Caco-2 (cell line): ENCODE measurements at places on chromosomes 13 and 19.

DNA sequence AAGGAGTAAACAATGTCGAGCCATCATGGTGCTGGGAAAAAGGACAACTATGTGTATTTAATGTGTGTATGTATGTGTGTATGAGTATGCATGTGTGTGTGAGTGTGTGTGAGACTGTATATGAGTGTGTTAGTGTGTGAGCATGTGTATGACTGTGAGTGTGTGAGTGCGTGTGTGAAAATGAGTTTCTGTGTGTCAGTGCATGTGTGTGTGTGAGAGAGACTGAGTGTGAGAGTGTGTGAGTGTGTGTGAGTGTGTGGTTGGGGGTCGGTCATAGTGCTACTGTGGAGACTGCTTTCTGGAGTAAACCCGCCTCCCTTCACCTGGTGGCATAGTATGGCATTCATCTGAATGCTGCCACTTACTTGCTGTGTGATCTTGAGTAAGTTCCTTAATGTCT, 567.4 kb downstream of the FGF9 start:
- no peak for DNase-seq

DNA sequence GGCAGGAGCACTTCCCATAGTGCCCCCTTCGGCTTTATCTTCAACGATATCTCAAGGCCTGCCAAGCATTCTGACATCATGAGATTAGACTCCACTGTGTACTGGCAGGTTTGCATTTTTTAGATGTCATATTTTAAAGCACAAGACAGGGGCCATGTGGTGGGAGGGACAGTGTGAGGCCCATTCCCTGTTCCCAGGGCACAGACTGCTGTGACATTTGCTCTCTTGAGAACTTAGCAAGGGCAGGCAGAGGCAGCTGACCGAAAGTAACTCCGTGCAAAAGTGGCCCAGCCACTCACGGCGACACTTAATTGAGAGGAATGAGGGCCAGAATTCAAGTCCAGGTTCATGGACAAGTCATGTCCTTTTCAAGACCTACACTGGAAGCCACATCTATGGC, 201.8 kb downstream of the COL4A1 start:
- DNase-seq, result no peak

DNA sequence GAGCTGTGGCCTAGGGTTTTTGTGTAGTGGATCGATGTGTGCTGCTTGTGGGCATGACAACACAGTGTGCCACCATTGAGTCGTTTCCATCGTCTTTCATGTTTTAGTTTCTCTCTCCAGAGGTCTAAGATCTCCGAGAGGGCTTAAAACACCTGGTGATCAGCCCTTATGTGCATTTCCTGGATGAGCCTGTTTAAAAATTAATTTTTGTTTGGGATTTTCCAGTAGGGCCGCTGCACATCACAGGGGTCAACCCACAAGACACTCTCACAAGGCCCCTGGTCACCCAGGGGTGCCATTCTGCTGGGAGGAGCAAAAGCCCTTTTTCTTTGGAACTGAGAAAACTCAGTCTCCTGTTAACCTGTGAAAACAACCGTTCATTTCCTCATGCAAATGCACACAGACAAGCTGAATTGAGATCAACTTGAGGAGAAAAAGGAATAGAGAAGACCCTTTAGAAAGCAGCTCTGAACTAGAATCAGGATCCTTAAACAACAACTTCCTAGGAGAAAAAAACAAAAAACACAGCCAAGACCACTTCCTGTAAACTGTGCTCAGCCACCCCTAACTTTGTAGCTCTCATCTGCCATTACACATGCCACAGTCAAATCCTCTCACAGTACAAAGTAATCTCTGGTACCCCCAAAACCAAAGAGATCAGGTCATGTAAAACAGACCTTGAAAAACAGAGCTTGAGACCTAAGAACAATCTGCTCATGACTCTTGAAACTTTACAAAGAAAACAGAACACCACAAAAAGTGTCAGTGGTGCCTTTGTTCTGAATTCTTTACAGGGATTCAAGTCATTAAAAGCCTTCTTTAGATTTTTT, 8.3 kb upstream of the MTRF1 start:
- DNase-seq, result no peak

DNA sequence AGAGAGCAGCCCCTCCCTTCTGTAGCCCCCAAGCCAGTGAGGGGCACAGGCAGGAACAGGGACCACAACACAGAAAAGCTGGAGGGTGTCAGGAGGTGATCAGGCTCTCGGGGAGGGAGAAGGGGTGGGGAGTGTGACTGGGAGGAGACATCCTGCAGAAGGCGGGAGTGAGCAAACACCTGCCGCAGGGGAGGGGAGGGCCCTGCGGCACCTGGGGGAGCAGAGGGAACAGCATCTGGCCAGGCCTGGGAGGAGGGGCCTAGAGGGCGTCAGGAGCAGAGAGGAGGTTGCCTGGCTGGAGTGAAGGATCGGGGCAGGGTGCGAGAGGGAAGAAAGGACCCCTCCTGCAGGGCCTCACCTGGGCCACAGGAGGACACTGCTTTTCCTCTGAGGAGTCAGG, 4.2 kb downstream of the KLK3 start:
- DNase-seq, result peak; percentile 22

- no peak for DNase-seq
Observed at GRCh38 chr13:107585469-107586180, 629.7 kb downstream of the LIG4 start.

DNA sequence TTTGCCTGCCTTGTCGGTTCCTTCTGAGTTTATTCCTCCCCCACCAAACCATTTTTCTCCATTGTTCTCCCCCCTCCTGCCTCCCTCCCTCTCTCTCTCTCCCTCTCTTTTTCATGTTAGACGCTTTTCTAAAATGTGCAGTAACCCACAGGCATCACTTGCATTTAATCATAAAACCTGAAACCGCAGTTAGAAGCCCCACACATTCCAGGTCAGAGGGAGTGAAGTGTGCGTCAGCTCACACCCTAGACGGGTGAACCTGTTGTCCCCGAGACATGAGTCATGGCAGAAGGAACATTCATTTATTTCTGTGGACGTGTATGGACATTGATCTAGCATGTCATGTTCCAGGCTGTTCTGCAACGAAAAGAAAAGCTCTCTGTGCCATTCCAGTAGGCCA, 19.9 kb downstream of the ONECUT3 start:
- no peak for DNase-seq

- peak; percentile 68 for DNase-seq
Observed at GRCh38 chr19:28878862-28879566, 333.9 kb downstream of the UQCRFS1 start.

DNA sequence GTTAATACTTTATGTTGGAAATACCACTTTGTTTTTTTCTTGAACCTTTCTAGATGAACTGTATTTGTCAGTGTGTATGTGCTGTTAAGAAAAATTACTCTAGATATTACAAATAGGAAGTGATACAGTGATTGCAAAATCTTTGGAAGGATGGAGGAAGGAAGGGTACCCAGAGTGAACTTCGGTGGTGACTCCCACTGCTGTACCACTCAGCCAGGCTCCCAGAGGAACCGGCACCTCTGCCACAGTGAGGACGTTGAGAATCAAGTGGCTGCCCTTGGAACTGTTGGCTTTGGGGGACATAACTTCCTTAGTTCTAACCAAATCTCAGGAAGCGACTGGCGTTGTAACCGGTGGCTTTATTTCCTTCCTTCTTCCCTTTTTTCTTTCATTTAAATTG, 184.7 kb downstream of the PCCA start:
- DNase-seq, result no peak

DNA sequence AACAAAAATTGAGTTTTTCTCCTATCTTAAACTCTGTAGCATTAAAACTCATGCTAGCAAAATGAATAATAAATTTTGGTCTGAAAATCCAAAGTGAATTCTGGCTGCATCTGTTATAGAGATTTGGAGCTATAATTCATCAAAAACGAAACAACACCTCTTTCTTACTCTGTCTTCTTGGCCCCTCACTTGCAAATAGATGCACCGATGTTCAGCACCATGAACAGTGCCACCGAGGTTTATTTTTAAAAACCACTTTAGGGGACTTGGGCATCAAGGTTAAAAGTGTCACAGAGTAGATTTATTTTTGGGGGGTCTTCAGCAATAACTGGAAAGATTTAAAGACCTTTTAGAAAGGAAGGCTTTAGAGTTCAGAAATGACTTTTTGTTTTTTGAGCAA, 26.1 kb upstream of the EID2 start:
- DNase-seq, result no peak

- DNase-seq, result no peak
Observed at GRCh38 chr19:38702278-38702677, 42.0 kb downstream of the CAPN12 start.

GRCh38 chr13:32041429-32041828, 9.9 kb downstream of the FRY start:
- no peak for DNase-seq

- no peak for DNase-seq
Observed at GRCh38 chr19:29411113-29411581, 114.6 kb upstream of the VSTM2B start.

DNA sequence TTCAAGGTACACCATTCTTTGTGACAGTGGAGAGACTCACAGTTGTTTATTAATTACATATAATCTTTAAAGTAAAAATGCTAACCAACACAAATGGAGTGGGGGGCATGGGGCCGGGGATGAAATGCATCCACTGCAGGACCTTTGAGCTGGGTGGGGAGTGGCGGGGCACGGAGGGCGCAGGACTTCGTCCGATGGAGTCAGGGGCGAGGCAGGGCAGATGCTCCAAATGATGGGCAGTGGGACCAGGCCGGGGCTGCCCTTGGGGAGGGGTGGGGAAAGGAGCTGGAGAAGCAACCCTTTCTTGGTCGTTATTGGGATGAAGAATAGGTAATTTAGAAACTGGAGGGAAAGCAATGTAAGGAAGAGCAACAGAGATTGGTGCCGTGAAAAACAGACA, 220.0 kb downstream of the TEX29 start:
- DNase-seq, result no peak

GRCh38 chr13:106383791-106384190, 151.7 kb downstream of the EFNB2 start:
- no peak for DNase-seq

DNA sequence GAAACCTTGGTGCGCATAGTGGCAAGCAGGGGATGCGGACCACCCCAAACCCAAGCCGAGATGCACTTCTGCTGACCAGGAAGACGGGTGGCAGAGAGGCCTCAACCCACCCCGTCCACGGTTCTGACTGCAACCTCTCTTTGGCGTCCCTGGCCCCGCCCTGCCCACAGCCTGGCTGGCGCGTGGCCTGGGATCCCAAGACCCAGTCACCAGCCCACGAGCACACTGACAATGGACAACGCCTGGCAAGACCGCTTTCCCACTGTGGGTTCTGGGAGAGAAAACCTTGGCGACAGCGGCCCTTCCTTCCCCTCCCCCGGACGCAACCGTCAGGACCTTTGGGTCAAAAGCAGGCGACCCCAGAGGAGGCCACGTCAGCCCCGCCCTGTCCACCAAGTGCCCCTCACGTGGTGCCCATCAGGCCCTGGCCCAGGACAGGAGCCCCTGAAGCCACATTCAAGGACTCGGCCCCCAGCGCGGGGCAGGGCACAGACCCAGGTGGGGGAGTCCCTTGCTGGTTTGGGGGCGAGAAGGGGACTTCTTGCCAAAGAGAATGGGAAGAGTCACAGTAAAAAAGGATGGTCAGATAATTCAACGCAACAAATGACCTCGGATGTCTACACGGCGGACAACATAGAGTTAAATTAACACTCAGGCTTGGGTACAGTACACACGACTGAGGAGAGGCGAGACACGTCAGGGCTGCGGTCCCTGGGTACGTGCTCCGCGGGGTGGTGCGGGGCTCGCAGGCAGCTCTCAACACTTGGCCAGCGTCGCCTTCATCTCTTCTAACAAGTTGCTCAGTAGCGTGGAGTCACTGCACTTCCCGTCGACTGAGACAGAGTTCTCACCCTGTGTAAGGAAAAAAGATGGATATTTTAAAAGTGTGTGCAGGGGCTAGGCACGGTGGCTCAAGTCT, 5.0 kb downstream of the IZUMO4 start:
- no peak for DNase-seq

GRCh38 chr19:45104658-45105349, 11.8 kb downstream of the PPP1R37 start:
- no peak for DNase-seq

GRCh38 chr19:3699741-3700241, 477 bp downstream of the PIP5K1C start:
- peak; percentile 18 for DNase-seq

GRCh38 chr13:38967446-38967845, 23.2 kb downstream of the STOML3 start:
- DNase-seq, result no peak

GRCh38 chr19:28169168-28169887, 1043.6 kb downstream of the UQCRFS1 start:
- DNase-seq, result no peak

DNA sequence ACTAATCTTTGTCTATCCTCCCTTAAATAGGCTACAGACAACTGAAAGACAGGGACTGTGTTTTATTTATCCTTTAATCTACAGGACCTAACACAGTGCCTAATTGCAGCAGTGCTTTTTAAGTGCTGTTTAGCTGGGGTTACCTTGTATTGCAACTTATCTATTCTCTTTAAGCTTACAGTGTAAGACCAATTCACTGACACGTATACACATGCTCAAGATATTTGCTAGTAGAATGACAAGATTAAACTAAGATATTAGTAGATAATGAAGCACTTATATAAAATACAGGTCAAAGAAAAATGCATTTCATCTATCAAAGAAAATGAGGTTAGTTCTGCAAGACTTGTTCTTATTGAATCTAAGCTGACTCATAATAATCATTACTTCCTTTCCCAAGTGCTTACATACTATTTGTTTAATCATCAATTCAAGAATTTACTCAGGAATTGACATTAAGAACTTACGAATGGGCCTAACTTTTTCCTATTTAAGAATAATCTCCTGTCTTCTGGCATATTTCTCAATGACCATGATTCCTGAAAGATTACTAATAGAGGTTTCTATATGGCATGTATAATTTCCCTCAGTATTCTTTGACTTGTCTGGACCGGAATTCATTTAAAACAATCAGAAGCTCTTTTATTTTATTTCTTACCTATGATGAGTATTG, 75.8 kb upstream of the MAB21L1 start:
- DNase-seq, result no peak

GRCh38 chr19:8457827-8458226, 13.1 kb downstream of the HNRNPM start:
- DNase-seq, result no peak

DNA sequence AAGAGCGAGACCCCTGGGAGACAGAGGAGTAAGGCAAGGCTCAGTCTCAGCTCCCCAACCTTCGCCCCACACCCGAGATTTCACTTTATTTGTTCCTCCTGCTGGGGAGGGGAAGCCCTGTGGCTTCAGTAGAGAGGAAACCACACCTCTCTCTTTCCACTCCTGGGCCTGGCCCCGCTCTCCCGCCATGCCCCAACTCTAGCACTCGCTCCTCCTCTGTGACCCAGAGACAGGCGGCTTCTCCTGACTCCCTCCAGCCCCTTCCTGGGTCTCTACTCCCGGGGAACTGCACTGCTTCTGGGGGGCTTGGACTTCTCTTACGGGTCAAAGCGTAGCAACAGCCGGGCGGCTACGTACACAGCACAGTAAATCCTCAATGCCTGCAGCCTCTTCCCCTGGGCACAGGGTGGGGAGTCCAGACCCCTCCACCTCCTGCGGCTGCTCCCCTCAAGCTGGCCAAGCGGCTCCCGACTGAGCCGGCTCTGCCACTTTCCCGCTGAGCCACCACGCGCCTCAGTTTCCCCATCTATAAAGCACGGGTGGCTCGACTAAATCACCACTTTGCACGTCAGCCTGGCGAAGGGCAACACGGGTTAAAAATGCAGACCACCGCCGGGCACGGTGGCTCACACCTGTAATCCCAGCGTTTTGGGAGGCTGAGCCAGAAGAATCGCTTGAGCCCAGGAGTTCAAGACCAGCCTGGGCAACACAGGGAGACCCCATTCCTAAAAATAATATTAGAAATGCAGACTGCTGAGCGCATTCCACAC, 1.4 kb downstream of the RNF126 start:
- no peak for DNase-seq

- DNase-seq, result no peak
Observed at GRCh38 chr19:50666346-50667176, 17.3 kb downstream of the C19orf81 start.

- no peak for DNase-seq
Observed at GRCh38 chr13:66875264-66875663, 354.9 kb downstream of the PCDH9 start.
